BE2C (cell line): ENCODE measurements at places on chromosomes 2 and 18.

DNA sequence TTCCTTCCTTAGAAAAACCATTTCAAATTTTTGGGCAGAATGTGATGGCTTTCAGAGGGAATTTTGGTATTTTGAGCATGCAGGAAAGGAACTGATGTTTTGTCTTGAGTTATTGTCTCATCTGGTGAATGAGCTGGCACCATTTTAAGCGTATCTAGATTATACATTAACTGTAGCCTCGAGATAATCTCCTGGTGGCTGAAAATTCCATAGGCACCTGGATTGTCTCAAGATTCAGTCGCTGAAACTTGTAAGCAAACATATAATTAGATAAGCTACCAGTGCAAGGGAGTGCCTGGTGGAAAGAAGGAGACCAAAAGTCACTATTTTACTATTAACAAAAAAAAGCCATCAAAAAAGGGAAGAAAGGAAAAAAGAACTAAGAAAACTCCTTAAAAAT, 687.8 kb upstream of the DDX18 start:
- DNase-seq = no peak

- DNase-seq = peak; percentile 24
Measured at GRCh38 chr18:21914739-21915319, 174.2 kb downstream of the MIB1 start.

GRCh38 chr2:35973132-35973736, 382.3 kb upstream of the CRIM1 start:
- DNase-seq = no peak

DNA sequence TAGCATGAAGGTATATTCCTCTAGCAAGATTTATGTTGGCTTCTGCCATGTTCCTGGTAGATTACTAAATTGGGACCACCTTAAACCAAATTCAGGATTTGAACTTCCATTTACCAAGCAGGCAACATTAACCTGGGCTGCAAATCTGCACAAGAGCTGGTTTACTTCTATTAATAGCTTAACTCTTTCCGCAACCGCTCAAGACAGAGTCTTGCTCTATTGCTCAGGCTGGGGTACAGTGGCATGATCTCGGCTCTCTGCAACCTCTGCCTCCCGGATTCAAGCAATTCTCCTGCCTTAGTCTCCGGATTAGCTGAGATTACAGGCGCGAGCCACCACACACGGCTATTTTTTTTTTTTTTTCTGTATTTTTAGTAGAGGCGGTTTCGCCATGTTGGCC, 8.4 kb downstream of the MARCHF7 start:
- no peak for DNase-seq

DNA sequence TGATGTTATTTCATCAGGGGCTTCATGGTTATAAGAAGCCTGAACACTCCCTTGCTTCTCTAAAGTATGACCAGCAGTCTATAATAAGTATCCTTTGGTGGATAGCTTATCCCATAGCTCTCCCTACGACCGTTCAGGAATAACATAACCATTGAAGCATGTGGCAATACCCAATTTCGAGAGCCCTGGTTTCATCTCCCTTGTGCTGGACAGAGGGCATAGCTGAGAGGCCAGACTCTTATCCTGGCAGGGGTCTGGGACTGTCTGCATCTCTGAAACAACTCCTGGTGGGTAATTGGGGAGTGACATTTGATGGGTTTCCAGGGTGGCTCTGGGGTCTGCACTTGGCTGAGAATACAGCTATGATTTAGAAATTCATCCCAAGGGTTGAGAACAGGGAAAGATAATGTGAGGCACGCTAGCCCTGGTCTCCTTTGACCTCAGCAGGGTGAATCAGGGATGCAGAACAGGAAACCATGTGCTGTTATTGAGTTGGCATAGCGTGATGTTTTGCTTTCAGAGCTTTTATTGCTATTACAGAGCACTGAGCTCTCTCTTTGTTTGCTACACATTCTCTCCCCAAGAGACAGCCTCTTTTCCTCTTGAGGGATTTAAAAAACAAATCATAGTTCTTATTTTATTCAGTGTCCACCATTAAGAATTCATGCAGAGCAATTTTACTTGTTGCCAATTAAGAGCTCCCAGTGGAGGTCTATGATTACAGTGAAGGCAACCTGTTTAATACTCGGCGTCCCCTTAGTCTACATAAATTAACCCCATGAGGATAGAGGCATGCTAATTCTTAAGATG, 274.5 kb downstream of the NCKAP5 start:
- DNase-seq = no peak

DNA sequence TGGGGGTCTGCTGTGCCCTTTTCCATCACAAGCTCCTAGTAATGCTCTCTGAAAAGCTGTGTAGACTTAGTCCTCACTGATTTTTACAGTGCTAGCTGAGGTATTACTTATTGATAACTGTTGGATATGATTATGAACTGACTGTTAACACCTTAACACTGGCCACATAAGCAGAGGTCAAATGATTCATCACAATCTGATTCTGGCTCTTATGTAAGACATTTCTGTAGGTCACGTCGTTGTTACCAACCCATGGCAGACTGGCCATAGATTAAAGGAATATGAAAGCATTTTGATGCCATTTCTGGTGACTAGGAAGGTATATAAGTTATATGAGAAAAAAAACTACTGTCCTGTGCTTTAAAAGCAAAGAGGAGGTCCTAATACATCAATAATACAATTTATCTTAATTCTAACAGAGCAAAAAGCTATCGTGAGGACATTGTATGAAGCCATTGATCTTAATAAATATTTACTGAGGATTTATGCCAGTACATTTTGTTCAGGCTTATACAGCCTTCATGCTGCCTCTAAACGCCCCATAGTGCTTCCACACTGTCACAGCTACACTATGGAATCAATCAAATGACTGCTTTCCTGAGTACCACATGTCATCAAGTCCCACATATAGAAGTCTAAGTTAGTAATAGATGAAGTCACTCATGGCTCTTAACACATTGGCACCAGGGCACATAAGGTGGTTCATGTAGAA, 6.9 kb upstream of the RND3 start:
- no peak for DNase-seq

DNA sequence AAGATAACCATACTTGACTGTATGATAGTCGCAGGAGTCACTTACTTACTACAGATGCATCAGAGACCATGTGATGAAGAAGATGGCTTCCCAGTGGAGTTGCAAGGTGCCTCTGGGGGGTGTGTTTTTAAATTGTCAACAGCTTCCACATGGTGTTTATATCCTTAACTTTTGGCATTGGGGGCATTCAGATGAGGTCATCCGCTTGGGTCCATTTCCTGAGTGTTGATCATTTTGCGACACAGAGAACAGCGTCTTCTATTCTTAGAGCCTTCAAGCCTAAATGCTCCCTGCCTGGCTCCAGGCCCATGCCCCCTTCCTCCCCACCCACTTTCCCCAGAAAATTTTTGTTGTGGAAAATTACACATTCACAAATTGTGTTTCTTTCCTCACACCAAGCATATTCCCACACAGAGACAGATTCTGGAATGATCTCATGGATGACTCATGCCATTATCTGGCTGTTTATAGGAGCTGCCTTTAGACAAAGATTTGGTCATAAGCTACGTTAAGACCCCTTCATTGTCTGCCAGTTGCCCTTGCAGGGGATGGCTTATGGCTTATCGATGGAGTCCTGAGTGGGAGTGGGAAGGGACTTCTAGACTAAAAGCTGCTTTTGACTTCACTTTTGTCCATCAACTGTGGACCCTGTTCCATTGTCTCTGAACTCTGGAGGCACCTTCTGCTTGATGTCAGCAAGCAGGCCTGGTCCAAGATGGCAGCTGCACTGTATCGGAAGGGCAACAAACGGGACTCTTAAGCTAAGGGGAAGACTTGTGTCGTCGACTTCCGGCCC, 91.8 kb downstream of the CABLES1 start:
- DNase-seq = no peak

GRCh38 chr2:45897842-45898241, 246.4 kb downstream of the PRKCE start:
- no peak for DNase-seq

- no peak for DNase-seq
Measured at GRCh38 chr18:50301074-50301473, 13.6 kb upstream of the CXXC1 start.

DNA sequence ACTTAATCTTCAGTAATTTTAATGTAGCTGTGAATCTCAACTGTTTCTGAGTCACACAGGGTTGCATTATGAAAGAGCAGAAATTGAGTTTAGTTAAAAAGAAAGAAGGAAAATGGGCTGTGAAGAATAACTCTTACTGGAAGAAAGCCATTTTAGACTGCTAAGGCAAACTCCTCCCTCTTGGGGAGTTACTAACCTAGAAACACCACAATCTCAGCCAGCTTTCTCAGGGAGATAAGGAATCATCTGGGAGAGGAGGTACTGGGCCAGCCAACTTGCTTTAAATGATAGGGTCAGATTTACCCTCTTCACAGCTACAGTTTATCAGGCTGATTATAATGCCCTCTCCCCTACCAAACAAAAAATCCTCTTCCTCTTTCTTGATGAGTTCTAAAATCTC, 119.5 kb downstream of the CCDC148 start:
- no peak for DNase-seq

DNA sequence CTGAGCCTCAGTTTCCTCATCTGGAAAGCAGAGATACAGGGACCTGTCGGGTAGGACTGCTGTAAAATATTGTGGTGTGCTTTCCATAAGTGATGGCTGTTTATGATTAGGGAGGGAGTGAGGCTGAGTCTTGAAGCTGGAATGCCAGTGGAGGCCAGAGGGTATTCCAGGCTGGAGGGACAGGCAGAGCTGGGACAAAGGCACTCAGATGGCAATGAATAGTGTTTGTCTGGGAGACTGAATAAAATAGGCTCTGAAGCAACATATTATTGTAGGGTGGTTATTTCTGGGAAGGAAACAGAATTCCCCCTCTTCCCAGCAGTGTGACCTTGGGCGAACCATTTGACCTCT, 120.7 kb downstream of the INHBB start:
- no peak for DNase-seq

GRCh38 chr2:61713457-61713856, 140.4 kb downstream of the FAM161A start:
- no peak for DNase-seq

DNA sequence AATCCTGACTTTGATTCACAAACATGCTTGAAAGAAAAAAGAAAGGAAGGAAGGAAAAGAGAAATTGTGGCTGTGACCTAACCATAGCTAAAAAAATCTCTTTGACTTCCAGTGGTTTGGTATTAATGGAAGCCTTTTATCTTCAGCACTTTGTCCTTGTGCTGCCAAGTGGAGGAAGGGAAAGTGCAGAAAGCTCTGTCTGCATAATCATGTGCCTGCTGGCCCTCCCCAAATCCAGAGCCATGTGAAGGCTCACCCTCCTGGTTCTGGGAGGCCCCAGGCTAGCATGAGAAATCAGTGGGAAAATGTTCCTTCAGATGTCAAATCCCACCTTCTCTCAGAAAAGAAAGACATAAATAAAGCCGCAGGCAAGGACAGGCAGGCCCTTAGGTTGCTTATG, 48.3 kb upstream of the BMPR2 start:
- no peak for DNase-seq

DNA sequence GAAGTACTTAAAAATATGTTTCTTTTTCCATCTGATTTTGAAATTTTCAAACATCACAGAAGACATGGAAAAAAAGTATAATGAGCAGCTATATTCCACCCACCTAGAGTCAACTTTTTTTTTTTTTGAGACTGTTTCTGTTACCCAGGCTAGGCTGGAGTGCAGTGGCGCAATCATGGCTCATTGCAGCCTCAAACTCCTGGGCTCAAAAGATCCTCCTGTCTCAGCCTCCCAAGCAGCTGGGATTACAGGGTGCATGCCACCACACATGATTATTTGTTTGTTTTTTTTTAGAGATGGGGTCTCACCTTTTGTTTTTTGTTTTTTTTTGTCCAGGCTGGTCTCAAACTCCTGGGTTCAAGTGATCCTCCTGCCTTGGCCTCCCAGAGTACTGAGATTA, 26.6 kb upstream of the UGGT1 start:
- no peak for DNase-seq

GRCh38 chr2:3098231-3098630, 279.4 kb downstream of the EIPR1 start:
- no peak for DNase-seq

DNA sequence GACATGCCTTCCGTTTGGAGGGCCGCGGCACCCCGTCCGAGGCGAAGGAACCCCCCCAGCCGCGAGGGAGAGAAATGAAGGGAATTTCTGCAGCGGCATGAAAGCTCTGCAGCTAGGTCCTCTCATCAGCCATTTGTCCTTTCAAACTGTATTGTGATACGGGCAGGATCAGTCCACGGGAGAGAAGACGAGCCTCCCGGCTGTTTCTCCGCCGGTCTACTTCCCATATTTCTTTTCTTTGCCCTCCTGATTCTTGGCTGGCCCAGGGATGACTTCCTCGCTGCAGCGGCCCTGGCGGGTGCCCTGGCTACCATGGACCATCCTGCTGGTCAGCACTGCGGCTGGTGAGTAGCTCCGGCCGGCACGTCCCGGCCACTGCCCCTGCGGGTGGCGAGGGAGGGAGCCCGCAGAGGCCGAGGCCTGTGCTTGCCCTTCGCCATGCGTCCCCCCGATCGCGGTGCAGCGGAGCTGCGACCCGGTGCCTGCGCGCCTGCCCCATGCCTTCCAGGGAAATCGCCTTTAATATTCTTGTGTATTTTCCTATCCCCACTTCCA, 1.2 kb downstream of the BMPR2 start:
- peak; percentile 54 for DNase-seq

- no peak for DNase-seq
Measured at GRCh38 chr2:150188800-150189199, 298.7 kb downstream of the RND3 start.

GRCh38 chr2:16102976-16103380, 162.6 kb downstream of the MYCN start:
- DNase-seq = no peak

- no peak for DNase-seq
Measured at GRCh38 chr2:121303531-121304263, 18.7 kb upstream of the TFCP2L1 start.

GRCh38 chr2:70927641-70928040, 8.1 kb upstream of the ATP6V1B1 start:
- DNase-seq = no peak

DNA sequence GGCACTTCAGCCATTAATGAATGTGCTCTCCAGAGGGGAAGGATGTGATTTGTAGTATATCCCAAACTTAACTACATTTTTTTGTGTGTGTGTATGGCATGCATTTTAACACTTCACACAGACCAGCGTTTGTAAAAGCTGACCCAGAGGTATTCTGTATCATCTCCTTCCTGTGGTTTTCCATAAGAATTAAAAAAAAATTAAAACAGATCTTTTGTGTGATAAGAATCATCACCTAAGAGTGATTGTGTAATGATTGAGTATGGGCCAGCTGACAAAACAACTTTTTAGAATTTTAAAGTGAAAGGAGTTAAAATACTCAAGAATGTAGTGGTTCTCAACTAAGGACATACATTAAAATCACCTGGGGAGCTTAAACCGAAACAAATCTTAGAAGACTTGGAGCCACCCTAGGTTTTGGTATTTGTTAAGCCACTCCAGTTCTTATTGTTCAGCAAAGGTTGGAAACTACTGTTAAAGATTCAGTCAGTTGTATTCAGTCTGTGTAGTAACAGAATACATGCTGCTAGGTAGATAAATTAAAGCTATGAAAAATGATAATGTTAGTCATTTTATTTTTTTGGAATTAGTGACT, 120.1 kb downstream of the HAUS1 start:
- no peak for DNase-seq
